ENCODE measurements at places on chromosomes 3 and 15.

GRCh38 chr15:91342097-91342496 lies 242.0 kb downstream of the SV2B start:
- no peak for DNase-seq

GRCh38 chr15:75640483-75641178 lies 607 bp upstream of the IMP3 start:
- DNase-seq = peak; percentile 80

- no peak for DNase-seq
These were observed 39.2 kb upstream of the GADL1 start for GRCh38 chr3:30933478-30934207.

DNA sequence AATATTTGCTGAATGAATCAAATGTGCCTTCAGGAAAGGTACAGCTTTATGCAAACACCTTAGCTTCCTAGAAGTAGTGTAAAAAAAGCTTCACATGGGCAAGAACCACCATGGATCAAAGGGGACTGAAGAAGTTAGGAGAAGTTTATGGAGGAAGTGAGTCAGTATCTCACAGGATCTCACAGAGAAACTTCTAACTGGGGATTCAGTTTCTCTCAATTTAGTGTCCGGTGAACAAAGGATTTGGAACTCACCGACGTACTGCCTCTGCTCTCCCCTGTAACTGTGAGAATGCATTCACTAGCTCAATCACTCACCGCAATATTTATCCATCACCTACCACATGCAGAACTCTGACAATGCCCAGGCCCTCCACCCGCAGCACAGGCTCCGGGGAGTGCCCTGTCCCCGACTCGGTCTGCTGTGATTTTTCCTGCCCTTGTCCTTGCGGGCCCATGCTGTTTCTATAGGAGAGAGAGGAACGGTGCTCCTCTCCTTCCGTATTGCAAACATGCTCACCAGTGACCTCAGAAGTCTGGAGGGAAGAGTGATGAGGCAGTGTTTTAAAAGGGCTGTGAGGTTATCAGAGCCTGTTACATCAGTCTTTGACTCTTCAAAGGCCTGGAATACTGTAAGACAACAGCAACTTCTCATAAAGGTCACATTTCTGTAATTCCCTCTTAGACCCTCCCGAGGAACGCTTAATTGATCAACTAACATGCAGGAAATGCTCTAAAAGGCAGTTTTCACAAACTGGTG lies 222.5 kb upstream of the ICE2 start:
- no peak for DNase-seq
